ENCODE measurements at places on chromosomes 4 and X. TPM values are rescaled to one million over a fixed set of nuclear protein-coding genes. Genes with fewer than 3 reads are reported as not detected.

Gene GABRE
- 0.08 TPM for total RNA-seq

Gene SLITRK4
- total RNA-seq: not detected

Gene RAB39B
- 9.6 TPM for total RNA-seq

Gene ARHGAP6
- 0.08 TPM for total RNA-seq

Gene PTPN13
- 0.89 TPM for total RNA-seq

Gene DOK7
- total RNA-seq: not detected

Gene PNMA3
- 0.95 TPM for total RNA-seq

Gene SOX3
- not detected for total RNA-seq

Gene TKTL1
- not detected for total RNA-seq

DNA sequence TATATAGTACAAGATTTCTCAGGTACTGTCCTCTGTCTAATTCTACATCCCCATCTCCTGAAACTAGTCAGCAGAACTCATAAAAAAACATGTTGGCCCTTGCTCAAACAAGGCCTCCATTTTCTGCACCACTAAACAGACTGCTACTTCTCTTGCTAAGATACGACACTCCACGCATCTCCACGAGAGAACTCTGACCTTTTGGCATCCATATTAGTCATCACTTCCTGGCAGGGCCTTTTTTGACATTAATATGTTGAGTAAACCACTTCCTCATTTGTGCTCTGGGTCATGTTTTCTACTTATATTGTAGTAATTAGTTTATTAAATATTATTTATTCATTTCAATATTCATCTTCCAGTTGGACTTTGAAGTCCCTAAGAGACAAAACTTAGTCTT, 65.6 kb downstream of the DCAF8L1 start:
- DNase-seq: no peak

DNA sequence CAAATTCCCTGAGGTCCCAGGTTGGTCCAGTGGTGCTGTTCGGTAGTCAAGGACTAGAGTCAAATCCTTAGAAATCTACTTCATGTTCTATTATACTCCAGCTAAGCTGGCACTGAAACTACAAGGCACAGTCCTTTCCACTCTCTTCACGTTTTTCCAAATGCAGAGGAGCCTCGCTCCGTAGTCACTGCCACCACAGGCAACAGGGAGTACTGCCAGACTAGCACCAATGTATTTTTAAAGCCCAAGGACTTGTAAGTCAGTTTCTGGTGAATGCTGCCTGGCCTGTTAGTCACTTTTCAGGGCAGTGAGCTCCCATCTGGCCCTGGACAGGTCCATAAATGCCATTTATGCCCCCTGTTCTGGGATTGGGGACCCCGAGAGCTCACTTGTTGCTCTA, 323.5 kb downstream of the FAM47A start:
- DNase-seq: no peak

- DNase-seq: no peak
Observed at GRCh38 chrX:83535417-83536196, 27.5 kb downstream of the POU3F4 start.

- DNase-seq: no peak
Observed at GRCh38 chr4:55303760-55304165, 42.3 kb upstream of the SRD5A3 start.

GRCh38 chr4:85787133-85787532, 312.2 kb downstream of the ARHGAP24 start:
- no peak for DNase-seq

GRCh38 chr4:184672741-184673140, 23.2 kb downstream of the PRIMPOL start:
- DNase-seq: no peak

DNA sequence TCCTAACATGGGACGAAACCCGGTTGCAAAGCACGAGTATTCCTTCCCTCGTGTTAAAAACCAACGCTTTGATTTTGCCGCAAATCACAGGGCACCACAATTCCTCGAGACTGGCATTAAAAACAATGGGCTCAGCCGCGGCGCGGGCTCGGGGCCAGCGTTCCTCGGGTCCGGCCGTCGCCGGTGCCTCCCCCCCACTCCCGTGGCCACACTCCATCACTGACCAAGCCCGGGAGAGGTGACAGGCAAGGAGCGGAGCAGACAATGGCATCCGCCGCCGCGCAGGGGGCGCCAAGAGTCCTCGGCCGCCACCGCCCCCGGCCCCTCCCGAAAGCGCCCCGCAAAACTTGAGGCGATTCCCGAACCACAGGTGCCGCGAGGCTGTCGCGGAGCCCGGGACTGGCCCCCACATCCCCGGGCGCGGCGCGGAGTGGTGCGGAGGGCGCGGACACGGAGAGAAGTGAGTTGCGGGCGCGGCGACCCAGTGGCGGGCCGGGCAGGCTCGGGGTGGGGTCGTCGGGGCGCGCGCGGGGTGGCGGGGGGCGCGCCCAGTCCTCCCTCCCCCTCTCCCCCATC, 445 bp downstream of the AP1S2 start:
- peak; percentile 40 for DNase-seq

DNA sequence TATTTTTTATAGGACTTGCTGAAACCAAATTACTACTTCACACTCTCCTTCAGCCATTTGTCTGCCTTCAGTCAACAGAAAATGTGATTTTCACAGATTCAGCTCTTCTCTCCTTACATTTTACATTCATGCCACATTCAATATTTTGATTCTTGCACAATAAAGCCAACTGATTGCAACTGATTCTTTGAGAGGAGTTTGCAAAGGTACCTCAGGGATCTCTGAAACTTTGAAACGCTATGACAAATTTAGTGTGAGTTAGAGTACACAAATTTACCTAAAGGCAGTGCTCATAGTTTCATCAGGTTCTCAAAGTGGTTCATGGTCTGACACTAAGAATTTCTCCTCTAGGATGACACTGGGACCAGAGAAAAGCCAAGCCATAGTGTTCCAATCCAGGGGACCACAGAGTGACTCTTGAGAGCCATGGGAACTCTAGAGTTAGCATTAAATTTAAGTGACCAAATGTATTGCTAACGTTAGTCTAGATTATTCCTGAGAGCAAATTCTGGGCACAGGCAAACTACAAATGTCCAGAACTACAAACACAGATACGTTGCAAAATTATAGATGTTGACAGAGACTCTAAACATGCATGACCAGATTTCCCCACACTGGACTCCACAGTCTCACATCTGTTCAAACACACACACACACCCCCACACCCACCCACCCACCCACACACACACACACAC, 9.0 kb downstream of the CSN3 start:
- DNase-seq: no peak

GRCh38 chrX:34658326-34658725, 1.2 kb upstream of the TMEM47 start:
- DNase-seq: no peak

GRCh38 chr4:76342191-76342590, 35.7 kb downstream of the STBD1 start:
- no peak for DNase-seq

DNA sequence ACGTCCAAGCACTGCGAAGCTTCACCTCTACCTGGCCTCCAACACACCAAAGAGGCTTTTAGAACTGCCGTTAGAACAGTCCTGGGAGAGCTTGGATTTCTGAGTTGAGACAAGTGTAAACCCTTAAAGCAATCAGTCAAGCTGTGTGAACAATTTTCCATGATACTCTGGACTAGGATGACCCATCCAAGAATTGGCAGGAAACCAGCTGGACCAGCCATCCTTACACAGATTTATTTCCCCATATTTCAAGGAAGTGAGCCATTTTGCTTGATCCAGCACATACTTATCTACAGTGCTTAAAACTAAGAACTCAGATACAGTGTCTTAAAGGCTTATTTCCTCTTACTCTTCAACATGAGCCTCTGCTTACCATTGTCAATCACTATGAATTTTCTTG, 340.7 kb upstream of the HS3ST1 start:
- no peak for DNase-seq

DNA sequence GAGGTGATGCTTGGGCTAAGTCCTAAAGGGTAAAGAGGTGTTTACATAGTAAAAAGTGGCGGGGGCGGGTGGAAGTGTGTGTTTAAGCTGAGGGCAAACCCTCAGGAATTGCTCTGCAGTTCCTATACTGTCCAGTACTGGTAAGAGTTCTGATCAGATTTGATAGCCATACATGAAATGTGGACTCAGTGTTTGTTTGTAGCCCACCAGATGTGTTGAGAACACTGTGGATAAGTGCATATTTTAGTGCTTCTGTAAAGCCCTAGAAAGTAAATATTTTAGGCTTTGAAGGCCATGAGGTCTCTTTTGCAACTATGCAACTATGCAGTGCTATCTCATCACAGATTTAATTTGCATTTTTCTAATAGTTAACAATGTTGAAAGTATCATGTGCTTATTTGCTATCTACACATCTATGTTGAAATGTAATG, 80.7 kb upstream of the EOLA2 start:
- DNase-seq: no peak

- no peak for DNase-seq
Observed at GRCh38 chrX:16524316-16524715, 125.6 kb upstream of the S100G start.

GRCh38 chrX:85288992-85289723, 45.4 kb downstream of the ZNF711 start:
- DNase-seq: no peak
